ENCODE measurements at places on chromosomes 7 and 10. TPM values are rescaled to one million over a fixed set of nuclear protein-coding genes. Genes with fewer than 3 reads are reported as not detected.

DNA sequence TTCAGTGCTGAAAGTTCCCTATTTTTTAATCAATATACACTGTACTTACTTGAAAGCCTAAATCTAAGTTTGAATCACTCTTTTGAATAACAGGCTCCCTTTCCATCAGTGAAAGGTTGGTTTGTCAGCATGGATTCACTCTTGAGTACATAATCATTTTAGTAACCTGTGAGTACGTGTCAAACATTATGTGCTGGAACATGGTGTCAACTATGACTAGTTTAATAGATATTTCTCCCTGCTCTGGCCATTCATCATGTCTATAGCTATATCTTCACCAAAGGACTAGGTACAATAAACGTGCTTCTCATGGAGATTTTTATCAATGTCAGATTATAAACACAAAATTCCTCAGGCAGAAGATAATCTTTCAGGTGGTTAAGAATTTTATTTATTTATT, 61.7 kb upstream of the MDFIC start:
- no peak for DNase-seq

DNA sequence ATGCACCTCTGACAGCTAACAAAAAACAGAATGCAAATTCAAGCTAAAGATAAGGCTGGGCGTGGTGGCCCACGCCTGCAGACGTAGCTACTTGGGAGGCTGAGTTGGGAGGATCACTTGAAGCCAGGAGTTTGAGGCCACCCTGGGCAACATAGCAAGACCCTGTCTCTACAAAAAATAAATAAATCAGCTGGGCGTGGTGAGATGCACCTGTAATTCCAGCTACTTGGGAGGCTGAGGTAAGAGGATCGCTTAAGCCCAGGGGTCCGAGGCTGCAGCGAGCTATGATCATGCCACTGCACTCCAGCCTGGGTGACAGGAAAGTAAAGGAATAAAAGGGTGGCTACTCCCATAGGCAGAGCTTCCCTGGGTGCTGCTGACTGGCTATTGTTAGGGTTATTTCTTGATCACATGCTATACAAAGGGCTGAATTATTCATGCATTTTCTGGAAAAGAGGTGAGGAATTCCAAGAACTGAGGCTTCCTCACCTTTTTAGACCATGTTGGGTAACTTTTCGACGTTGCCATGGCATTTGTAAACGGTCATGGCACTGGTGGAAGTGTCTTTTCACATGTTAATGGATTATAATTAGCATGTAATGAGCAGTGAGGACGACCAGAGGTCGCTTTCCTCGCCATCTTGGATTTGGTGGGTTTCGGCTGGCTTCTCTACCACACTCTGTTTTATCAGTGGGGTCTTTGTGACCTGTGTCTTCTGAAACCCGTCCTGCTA, 6.9 kb upstream of the PSMG3 start:
- DNase-seq: no peak

DNA sequence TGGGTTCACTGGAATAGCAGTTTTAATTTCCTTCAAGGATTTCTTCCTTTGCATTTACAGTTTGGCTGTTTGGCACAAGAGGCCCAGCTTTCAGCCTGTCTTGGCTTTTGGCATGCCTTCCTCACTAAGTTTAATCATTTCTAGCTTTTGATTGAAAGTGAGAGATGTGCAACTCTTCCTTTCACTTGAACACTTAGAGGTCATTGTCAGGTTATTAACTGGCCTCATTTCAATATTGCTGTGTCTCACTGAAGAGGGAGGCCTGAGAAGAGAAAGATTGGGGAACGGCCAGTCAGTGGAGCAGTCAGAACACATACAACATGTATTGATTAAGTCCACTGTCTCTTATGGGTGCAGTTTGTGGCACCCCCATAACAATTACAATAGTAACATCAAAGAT, 33.9 kb downstream of the PTTG1IP2 start:
- DNase-seq: no peak

ZNF138 gene
- 22.0 TPM for polyA plus RNA-seq

SPDYE5 gene
- 1.9 TPM for polyA plus RNA-seq

NUPR2 gene
- 2.4 TPM for polyA plus RNA-seq

CALML3 gene
- polyA plus RNA-seq: not detected

LIPM gene
- polyA plus RNA-seq: 0.23 TPM

LRRC17 gene
- polyA plus RNA-seq: 93.8 TPM
